ENCODE measurements at places on chromosomes 11 and 22.
A peak's percentile ranks its signal among the peaks of the same experiment; 100 is the strongest.

DNA sequence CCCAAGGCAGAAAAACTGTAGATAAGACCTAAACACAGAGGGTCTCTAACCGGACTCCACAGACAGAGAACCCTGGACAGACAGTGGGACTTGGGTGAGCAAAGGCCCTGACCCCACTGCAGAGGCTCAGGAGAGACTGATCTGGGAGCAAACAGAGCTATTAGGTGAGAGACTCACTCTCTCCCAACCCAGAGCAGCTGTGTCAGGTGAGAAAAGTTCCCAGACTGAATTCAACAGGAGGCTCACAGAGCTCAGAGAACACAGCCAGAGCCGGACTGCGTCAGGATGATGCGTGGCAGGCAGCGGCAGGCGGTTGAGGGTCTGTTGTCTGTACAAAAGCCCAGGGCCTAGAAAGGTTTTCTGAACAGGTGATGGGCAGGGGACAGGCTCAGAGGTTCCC is 5.5 kb downstream of the RFPL2 start:
- no peak for DNase-seq

DNA sequence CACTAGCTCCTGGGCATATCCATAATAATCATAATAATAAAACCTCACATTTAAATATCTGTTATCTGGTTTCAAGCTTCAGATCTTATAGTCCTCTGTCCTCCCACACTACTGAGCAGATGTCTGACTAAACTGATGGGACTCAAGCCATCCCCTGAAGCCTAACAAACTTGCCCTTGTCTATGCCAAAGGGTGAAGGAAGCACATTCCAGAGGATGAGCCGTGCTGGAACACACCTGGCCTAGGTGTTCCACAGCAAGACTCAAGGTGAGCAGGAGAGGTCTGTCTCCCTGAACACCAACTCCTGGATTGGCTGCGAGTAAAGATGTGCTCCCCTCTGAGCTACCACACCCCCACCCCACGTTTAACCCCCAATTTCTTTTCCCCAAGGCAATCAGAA is 14.7 kb downstream of the SCUBE2 start:
- no peak for DNase-seq

DNA sequence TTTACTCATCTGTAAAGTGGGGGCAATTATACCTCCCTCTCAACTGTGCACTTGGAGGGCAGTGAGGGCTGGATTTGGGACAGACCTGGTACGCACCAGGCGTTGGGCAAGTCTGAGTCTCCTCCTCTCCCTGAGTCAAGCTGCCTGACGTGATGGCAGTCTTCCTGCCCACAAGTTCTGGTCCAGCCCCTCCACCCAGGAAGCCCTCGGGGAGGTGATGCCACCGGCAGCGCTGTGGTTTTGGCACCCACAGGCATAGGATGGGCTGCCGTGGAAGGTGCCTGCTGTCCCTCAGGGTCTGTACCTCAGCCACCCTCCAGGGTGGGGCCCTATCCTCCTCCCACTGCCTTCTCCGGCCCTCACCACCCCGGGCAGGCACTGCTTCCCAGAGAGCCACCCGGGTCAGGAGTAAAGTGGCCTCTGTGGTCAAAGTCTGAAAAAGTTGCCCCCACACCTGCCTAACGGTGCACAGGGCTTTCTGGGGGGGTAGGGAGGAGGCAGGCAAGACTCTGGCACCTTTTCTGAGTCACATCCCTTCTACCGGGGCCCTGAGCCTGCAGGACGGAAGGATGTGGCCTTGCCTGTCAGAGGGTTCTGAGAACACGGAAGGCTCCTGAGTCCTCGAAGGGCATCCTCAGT is 6.5 kb upstream of the APOBEC3H start:
- no peak for DNase-seq

GRCh38 chr11:86896441-86896841 is 58.8 kb downstream of the FZD4 start:
- peak; percentile 86 for DNase-seq

- peak; percentile 62 for DNase-seq
Measured at GRCh38 chr22:37609240-37610152, 862 bp downstream of the GGA1 start.

DNA sequence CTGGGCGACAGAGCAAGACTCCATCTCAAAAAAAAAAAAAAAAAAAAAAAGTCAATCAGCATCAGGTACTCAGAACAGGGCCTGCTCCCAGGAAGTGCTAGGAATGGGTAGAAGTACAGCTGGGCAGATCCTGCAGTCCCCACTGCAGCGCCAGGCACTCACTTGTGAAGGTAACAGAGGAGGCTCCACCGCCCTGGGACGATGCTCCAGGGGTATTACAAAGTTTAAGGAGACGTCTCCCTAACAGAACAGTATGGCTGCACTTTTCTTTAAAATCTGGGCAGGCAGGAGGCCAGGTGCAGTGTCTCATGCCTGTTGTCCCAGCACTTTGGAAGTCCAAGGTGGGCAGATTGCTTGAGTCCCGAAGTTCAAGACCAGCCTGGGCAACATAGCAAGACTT is 1449.0 kb downstream of the BRD1 start:
- DNase-seq: no peak

- no peak for DNase-seq
Measured at GRCh38 chr11:133823614-133824013, 21.7 kb downstream of the SPATA19 start.

GRCh38 chr11:83648610-83649527 is 362.7 kb upstream of the CCDC90B start:
- DNase-seq: no peak

DNA sequence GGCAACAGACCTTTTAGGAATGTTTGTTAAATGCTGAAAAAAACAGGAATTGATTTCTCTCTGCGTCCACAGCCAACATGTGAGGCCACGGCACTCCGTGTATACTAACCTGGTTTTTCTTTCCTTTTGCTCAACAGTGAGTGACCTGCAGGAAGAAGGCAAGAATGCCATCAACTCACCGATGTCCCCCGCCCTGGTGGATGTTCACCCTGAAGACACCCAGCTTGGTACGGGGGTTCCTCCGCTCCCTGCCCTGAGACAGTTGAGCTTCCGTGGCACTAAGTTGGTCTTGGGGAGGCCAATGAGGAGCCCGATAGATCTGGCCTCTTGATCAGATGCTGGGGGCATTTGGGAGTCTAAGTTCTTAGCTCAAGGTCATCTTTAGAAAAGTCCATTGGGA is 69.7 kb downstream of the PARVB start:
- no peak for DNase-seq

- no peak for DNase-seq
Measured at GRCh38 chr22:27226666-27227065, 569.3 kb downstream of the MIAT start.

DNA sequence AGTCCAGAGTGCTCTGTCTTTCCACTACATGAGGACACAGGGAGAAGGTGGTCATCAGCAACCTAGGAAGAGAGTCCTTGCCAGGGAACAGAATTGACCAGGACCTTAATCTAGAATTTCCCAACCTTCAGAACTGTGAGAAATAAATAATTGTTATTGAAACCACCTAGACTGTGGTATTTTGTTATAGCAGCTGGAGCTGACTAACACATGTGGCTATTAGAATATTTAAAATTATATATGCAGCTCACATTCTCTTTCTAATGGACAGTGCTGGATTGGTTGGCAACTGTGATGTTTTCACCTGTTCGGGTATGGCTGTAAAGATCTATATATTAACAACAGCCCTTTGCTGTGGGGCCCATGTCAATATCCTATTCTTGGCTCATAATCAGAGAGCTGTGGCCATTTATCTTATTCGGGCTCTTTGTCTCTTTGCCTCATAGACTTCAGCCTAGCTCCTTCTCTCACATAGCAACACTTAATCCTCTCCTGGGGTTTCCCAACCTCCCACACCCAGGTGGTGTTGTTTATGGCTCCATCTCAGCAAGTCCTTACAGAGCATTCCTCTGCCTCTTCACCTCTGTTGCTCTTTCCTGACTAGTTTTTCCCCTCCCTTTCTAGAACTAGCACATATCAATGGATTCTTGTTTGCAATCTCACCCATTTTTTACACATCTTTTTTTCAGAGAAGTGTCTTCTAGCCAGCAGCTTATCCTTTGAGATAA is 46.4 kb upstream of the AMOTL1 start:
- no peak for DNase-seq

DNA sequence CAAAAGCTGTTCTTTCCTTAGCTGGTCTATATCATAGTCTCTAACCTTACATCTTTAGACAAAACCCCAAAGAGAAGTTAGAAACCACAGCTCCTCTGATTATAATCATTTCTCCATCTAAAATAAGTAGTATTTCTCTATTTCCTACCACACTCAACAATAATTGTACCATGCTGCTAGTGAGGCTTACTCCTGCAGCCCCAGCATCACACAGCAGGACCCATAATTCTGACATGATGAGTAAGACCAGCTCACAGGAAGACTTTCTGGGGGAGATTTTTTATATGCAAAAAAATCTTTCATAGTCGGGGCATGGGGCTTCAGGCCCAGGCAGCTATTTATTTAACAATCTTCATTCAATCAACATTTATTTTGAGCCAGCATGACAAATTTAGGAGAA is 441.6 kb downstream of the DYNC2H1 start:
- no peak for DNase-seq

- no peak for DNase-seq
Measured at GRCh38 chr11:73296501-73297230, 11.4 kb upstream of the ARHGEF17 start.

- no peak for DNase-seq
Measured at GRCh38 chr22:19807161-19807913, 46.8 kb downstream of the TBX1 start.

- DNase-seq: peak; percentile 56
Measured at GRCh38 chr11:94602430-94603372, 35.5 kb downstream of the PIWIL4 start.

DNA sequence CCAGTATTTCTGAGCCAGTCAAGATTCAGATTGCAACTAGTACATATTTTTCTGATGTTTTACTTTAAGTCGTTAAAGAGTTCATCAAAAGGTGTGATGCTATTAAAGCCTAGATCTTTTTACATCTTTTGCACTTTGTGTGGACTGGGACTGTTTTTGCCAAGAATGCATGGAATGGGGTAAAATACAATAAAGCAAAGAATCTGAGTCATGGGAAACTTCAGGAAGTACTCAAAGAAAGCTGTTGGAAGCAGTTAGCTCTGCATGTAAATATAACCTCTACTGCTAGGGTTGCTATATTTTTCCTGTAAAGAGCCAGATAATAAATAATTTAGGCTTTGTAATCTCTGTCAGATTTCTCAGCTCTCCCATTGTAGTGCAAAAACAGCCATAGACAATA is 20.9 kb downstream of the ATXN10 start:
- no peak for DNase-seq

DNA sequence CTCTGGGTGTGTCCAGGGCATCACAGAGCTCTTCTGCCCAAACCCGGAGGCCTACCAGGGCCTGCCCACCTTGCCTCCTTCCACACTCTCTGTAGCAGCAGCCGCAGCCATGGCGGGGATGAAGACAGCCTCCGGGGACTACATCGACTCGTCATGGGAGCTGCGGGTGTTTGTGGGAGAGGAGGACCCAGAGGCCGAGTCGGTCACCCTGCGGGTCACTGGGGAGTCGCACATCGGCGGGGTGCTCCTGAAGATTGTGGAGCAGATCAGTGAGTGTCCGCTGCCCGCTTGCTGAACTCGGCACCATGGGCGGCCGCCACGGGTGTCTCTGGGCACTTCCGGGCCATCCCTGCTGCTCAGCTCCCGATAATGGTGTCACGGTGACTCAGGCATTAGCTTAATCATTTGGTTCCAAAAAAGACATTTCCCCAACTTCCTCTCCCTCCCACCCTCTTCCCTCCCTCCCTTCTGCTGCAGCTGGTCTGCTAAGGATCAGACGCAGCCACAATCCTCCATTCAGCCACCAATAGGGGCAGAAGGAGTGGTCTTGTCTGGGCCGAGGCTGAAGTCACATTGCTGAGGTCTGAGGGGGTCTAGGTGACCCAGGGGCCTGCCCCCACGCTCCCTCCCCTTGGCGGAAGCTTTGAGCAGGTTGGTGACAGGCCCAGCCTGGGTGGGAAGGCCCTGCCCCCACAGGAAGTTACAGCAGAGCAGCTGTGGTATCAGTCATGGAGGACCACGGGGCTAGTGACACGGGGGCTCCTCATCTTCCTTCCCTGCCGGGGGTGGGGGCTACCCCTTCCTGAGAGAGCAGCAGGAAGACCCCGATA is 950 bp downstream of the FERMT3 start:
- peak; percentile 91 for DNase-seq

GRCh38 chr22:24816806-24817205 is 10.8 kb downstream of the SGSM1 start:
- DNase-seq: no peak

GRCh38 chr11:111366560-111367410 is 12.3 kb downstream of the POU2AF1 start:
- DNase-seq: no peak

- DNase-seq: no peak
Measured at GRCh38 chr11:14067686-14068085, 105.2 kb downstream of the SPON1 start.

DNA sequence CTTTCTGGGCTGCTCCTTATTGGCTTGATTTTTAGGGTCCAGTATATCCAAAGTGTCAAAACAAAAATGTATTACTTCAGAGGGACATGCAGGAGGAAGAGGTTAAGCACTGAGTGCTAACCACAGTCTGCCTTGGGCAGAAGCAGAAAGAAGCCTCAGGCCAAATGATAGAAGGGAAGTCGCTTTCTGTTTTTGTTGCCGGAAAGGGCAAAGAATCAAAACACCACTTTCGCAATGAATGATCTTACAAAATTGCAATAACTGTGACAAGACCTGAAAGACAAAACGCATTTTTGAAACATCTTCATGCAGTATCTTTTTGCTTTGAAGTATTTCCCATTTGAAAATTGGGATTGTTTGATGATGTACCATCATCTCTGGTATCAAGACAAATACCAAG is 70.1 kb upstream of the PICALM start:
- DNase-seq: peak; percentile 65

GRCh38 chr11:15923183-15923582 is 433.2 kb downstream of the SOX6 start:
- no peak for DNase-seq

- no peak for DNase-seq
Measured at GRCh38 chr11:130467116-130467900, 18.9 kb downstream of the ADAMTS15 start.

- DNase-seq: no peak
Measured at GRCh38 chr22:46348099-46348695, 12.7 kb downstream of the TRMU start.

DNA sequence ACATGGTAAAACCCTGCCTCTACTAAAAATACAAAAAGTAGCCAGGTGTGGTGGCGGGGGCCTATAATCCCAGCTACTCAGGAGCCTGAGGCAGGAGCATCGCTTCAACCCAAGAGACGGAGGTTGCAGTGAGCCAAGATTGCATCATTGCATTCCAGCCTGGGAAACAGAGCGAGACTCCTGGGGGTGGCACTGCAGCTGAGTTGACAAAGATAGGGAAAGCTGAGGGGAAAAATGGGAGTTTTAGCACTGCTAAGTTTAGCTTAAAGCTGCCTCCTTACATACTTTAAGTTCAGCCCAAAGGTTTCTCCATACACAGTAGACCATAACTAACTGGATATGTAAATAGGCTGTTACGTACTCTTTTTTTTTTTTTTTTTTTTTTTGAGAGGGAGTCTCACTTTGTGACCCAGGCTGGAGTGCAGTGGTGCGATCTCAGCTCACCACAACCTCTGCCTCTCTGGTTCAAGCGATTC is 9.0 kb upstream of the USP28 start:
- no peak for DNase-seq

GRCh38 chr22:32671886-32672285 is 129.6 kb upstream of the TIMP3 start:
- no peak for DNase-seq

Data from muscle of leg (tissue), 16 donors.